ENCODE measurements at places on chromosomes 7 and 10.

- no peak for DNase-seq
Measured at GRCh38 chr10:30786131-30786530, 156.6 kb upstream of the LYZL2 start.

DNA sequence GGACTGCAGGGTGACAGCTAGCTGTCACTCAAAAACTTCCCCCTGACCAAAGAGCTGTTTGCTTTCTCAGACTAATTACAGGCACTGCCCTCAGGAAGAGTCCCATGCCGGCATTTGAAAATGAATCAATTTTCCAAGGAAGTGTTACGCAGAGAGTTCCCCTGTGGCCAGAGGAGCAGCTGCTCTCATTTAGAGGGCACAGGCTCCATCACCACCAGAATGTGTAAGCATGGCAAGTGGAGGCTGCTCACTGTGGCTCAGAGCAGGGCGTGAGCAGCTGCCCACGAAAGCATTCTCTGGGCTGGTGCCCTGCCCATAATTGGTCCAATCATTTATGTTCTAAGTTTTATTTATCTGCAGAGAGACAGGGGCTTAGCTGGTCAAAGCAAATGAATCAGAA lies 202.2 kb downstream of the RAMP3 start:
- no peak for DNase-seq

- peak; percentile 54 for DNase-seq
Measured at GRCh38 chr10:118241229-118242137, 100.6 kb downstream of the FAM204A start.

GRCh38 chr10:31926160-31926559 lies 2.5 kb downstream of the ARHGAP12 start:
- DNase-seq, result no peak

GRCh38 chr10:101708073-101708472 lies 13.1 kb upstream of the FBXW4 start:
- DNase-seq, result no peak

- DNase-seq, result no peak
Measured at GRCh38 chr10:17963431-17963830, 11.7 kb downstream of the SLC39A12 start.

GRCh38 chr7:144827621-144828020 lies 8.2 kb downstream of the TPK1 start:
- no peak for DNase-seq

DNA sequence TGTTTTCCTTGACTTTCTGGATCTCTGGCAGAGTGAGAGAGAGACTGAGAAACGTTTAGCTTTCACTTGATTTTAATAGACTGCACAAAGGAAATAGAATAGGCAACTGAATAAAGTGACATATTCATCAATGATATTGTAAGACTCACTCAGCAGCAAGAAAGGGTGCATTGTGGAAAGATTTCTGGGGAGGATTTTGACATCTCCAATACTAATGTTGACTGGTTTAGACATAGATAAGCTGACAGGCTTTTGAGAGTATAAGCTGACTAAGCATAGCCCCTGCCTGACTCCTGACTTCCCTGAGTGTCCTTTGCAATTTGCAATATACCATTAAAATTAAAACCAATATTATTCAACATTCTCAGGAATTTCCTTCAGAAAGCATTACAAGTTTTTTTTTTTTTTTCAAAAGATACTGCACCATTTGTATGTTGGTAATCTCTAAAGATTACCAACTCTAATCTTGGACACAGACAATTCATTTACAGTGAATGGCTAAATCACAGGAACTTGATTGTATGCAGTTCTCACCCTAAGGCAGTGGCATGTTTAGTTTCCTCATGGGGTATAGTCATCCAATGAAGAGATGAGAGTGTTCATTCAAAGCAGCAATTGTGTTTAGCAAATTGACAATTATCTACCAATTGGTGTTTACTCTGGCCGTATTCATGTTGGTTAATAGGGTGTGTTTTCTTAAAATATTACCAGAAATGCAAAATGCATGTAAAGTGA lies 325.6 kb downstream of the SORCS3 start:
- no peak for DNase-seq

DNA sequence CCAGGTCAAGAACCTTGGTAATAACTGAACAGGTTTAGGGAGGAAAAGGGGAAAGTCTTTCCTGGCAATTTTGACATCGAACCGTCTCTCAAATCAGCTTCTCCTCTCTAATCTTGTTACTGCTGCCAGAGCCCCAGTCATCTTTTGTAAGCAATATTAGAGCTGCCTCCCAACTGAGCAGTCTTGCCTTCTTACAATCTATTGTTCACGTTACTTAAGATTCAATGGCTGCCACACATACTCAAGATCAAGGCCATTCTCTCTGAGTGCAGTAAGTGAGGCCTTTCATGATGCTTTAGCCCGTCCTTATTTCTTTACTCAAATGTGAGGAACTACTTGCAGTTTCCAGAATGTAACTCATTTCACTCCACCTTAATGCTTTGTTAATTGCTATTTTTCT lies 12.4 kb downstream of the NET1 start:
- no peak for DNase-seq

GRCh38 chr7:138799336-138800000 lies 1.5 kb upstream of the ATP6V0A4 start:
- DNase-seq, result no peak

DNA sequence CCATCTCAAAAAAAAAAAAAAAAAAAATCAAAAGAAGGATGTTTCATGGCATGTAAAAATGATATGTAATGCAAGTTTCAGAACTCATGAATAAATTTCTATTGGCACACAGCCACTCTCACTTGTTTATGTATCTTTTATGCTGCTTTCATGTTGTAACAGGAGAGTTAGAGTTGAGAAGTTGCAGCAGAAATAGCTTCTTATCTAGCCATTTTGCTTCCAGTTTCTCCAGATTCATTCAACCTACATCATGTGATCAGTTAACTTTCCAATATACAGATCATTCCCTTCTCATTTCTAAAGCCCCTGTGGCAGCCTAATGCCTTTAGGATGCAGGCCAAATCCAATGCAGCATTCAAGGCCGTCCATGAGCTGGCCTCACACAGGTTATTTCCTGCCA lies 30.4 kb downstream of the ZNF786 start:
- DNase-seq, result no peak

DNA sequence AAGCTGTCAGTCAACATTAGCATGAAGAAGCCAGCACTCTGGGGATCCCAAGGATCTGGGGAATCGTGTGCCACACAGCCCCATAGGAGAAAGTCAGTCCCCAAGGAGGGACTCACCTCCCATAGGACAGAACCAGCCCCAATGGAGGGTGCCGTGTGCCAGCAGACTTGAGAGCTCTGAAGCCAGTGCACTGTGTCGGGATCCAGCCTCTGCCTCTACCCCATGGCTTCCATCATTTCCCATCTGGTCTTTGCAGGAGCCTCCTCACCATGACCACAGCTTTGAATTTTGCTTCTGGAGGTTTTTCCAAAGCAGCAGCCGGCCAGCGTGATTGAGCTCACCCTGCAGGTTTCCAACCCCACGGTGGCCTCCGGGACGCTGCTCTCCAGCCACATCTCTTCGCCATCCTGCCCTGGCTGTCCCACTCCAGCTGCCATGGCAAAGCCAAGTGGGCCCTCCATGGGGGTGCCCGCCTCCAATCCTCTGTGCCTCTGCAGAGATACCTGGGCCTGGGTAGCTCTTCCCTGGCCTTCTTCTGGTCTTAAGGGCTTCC lies 171.8 kb upstream of the SHH start:
- DNase-seq, result no peak

- no peak for DNase-seq
Measured at GRCh38 chr10:98642281-98642680, 195.5 kb upstream of the HPS1 start.

GRCh38 chr7:66669088-66669487 lies 40.4 kb downstream of the KCTD7 start:
- DNase-seq, result no peak

- DNase-seq, result no peak
Measured at GRCh38 chr7:151080067-151080521, 515 bp downstream of the FASTK start.

DNA sequence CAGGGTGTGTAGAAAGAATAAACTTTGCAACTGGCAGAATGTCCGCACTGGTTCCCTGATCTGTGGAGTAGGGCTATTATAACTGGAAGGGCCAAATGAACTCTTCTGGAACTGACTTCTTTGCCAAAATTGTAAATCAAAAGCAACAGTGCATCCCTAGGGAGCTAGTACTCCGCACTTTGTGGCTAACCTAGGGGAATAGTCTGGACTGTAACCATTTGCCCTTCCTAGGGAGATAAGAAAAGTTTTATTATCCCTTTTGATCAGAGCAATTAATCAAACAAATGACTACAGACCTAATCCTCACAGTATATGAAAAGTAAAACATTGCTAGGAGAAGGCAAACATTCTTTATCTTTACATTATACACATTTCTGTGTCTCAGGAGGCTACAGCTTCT lies 45.5 kb upstream of the STEAP1B start:
- DNase-seq, result no peak

DNA sequence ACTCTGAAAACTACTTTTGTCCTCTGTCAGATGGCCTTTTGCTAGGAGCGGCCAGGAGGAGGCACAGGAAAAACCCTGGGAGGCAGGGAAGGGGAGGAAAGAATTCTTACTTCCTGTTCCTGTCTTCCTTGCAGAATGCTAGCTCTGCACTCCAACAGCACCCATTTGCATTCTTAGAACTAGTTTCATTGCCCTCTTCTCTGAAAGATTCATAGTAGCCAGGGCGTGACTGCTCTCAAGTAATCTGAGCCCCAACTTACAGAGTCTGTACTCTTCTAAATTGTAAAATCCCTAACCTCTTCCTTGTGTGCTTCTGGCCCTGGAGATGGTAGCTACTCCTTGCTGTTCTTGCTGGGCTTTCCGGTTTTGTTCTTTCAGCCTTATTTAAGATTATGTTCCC lies 75.3 kb upstream of the STEAP1 start:
- no peak for DNase-seq

- no peak for DNase-seq
Measured at GRCh38 chr10:4623757-4624420, 202.1 kb upstream of the AKR1E2 start.

DNA sequence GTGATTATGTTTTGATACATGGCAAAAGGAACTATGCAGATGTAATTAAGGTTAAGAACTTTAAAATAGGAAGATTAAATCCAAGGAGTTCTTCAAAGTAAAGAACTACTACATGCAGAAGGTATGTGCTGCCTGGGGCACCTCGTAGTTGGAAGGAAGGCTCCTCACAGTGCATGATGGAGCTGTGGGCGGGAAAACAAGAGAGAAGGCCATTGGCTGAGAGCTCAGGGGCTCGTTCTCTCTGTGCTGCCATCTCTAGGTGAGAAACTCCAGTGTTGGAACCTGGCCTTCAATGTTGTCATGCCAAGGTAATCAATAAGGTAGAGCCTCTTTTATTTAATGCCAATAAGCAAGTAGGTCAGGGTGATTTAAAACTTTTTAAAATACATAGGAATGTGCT lies 391.4 kb upstream of the ETV1 start:
- no peak for DNase-seq

Measured in effector memory CD8-positive, alpha-beta T cell (primary cell).